ENCODE measurements at places on chromosomes 5 and 9. TPM values are rescaled to one million over a fixed set of nuclear protein-coding genes. Genes with fewer than 3 reads are reported as not detected.
A peak's percentile ranks its signal among the peaks of the same experiment; 100 is the strongest.

DNA sequence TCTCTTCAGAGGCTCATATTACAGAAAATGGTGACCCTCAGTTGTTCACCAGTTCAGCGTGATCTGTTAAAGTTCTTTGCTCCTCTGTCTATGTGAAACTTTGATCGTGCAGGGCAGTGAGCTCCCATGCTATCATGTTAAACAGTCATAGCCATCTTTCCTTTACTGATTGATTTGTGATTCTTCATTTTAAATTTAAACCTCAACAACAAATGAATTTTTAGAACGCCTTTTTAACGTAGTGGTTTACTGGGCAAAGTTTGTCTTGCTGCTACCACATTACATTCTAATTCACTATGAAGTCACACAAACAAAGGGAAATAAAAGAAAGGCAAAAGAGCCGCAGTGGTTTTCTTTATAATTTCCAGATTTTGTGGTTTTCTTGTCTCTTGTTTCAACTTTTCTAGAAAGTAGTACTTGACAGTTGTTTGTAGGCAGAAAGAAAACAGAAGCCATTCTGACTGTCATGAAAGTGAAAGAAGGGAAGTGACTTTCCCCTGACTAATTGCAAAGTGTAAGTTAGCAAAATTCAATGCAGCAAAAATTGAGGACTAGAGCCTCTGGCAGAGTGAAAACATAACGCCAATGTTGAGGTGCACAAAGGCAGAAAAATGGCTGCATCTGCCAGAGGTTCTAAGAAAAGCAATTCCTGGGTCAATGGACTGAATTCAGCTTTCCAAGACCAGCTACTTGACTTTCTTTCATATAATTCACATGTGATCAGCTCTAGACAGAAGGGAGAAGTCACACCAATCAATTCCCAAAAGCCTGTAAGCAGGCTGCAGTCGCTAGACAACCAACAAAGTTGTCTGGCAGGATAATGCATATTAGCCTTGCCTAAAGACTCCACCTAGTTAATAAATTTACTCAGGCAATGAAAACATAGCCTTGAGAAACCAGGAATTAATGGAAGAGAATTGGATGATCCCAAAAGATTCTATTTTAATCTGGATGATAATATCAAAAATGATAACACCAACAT, 7.1 kb upstream of the IFNA6 start:
- no peaks in the 10 kb centered on the region for H3K4me1 ChIP-seq
- no peak overlapping the region for H3K4me3 ChIP-seq
- no peaks in the 10 kb centered on the region for H3K36me3 ChIP-seq
- no peak for DNase-seq
- H3K27me3 ChIP-seq, result no peaks in the 10 kb centered on the region
- H3K27ac ChIP-seq, result no peak overlapping the region

GRCh38 chr5:96562614-96563013, 99.6 kb upstream of the CAST start:
- no peak for DNase-seq
- no peaks in the 10 kb centered on the region for H3K27me3 ChIP-seq
- H3K4me3 ChIP-seq, result no peak overlapping the region
- H3K4me1 ChIP-seq, result peaks cover 4% of the 10 kb centered on the region
- H3K36me3 ChIP-seq, result no peaks in the 10 kb centered on the region

- DNase-seq, result no peak
- H3K27me3 ChIP-seq, result no peaks in the 10 kb centered on the region
- no peak overlapping the region for H3K4me3 ChIP-seq
- no peaks in the 10 kb centered on the region for H3K36me3 ChIP-seq
- peaks cover 10% of the 10 kb centered on the region for H3K4me1 ChIP-seq
- H3K27ac ChIP-seq, result no peak overlapping the region
These were observed 28.2 kb upstream of the SMAD5 start for GRCh38 chr5:136104306-136104965.

GRCh38 chr9:133874060-133874657, 118.0 kb downstream of the VAV2 start:
- H3K4me3 ChIP-seq, result no peak overlapping the region
- H3K36me3 ChIP-seq, result no peaks in the 10 kb centered on the region
- H3K27ac ChIP-seq, result peak overlapping the region; percentile 24
- no peaks in the 10 kb centered on the region for H3K27me3 ChIP-seq

GRCh38 chr5:32771037-32771436, 59.9 kb downstream of the NPR3 start:
- DNase-seq, result no peak
- no peaks in the 10 kb centered on the region for H3K27me3 ChIP-seq
- H3K4me1 ChIP-seq, result peaks cover 7% of the 10 kb centered on the region
- H3K27ac ChIP-seq, result no peak overlapping the region

DNA sequence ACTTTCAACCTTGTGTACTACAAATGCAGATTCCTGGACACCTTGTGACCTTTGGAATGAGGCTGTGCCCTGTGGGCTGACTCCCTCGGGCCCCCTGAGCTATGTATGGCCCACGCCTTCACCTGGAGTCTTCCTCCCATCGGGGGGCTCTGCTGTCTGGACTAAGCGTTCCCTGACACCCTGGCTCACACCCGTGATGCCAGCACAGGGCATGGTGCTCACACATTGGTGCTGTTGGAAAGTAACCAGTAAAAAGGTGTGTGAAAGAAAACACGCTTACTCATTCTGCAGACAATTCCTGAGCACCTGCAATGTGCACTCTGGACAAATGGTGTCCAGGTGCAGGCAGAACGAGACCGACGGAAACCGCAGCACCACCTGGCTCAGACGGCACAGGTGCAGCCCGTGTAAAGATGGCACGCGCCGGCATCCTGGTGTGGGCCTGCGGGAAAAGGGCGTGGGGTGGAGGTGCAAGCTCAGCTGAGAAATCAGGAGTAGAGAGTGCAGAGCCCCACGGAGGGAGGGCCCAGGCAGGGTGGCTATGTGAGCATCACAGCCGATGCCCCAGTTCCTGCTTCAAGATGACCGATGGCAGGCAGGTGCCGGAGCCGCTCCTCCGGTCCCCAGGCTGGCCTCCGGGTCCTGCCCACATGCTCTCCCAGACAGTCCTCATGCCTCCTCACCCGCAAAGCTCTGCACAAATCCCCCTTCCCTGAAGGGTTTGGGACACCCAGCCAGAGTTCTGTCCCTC, 11.0 kb downstream of the LPCAT1 start:
- no peaks in the 10 kb centered on the region for H3K27me3 ChIP-seq

DNA sequence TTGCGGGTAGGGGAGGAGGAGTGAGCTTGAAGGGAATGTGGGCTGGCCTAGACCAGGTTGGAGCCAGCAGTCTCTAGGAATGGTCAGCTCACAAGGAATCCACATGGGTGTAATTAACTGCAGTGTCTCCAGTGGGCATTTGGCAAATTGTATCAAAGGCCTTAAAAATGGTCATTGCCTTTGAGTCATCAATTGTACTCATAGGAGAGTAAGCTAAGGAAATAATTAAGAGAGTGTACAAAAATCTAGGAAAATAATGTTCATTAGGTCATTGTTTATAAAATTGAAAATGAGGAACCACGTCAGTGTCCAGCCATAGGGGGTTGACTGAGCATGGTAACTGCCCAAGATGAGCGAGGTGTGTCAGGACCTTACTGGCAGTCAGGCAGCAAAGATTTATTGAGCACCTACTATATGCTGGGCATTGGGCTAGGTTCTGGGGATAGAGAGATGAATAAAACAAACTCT, 29.8 kb upstream of the RPL26L1 start:
- H3K36me3 ChIP-seq, result peaks cover 30% of the 10 kb centered on the region
- H3K27ac ChIP-seq, result no peak overlapping the region
- H3K4me3 ChIP-seq, result no peak overlapping the region
- H3K27me3 ChIP-seq, result no peaks in the 10 kb centered on the region
- DNase-seq, result no peak
- peaks cover 36% of the 10 kb centered on the region for H3K4me1 ChIP-seq

DNA sequence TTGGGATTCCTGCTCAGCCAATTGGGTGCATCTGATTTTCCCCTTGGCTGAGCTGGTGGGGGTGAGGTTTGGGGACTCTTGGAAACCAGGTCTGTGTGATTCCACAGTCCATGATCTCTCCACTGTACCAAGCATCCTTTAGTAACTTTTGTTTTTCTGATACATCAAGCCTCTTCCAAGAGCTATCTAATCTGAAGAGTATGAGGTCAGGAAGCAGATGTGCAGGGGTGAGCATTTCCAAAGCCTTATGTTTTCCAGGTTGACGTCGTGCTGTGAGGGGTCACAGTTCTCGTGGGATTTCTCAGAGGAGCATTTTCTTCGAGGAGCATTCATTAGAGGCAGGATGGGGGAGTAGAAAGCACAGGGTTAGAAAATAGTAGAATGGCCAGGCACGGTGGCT, 95.3 kb downstream of the KLF4 start:
- no peak for DNase-seq
- no peak overlapping the region for H3K27ac ChIP-seq
- H3K27me3 ChIP-seq, result no peaks in the 10 kb centered on the region
- H3K4me3 ChIP-seq, result no peak overlapping the region
- peaks cover 13% of the 10 kb centered on the region for H3K4me1 ChIP-seq

DNA sequence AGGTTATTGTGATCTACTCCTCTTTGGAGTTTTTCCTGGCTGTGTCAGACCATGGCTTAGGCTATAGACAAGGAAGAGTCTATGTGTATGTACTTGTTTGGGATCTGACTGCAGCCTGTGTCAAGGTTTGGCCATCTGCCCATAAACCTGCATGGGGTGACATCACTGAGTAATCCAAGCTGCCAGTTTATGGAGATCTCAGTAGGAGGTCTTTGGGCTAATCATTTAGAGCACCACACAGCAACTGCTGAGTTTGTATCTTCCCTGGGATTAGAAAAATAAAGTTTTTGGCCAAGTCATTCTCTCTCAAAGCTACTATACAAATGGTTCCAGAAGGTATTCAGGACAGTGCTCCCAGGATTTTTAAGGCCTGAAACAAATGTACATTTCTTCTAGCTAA, 65.5 kb upstream of the HSPB3 start:
- no peak overlapping the region for H3K4me3 ChIP-seq
- no peaks in the 10 kb centered on the region for H3K36me3 ChIP-seq
- H3K4me1 ChIP-seq, result no peaks in the 10 kb centered on the region
- no peak for DNase-seq

- H3K36me3 ChIP-seq, result no peaks in the 10 kb centered on the region
- DNase-seq, result no peak
- no peaks in the 10 kb centered on the region for H3K27me3 ChIP-seq
- H3K4me1 ChIP-seq, result no peaks in the 10 kb centered on the region
- no peak overlapping the region for H3K27ac ChIP-seq
- no peak overlapping the region for H3K4me3 ChIP-seq
These were observed 29.1 kb upstream of the GRIA1 start for GRCh38 chr5:153461341-153461740.

DNA sequence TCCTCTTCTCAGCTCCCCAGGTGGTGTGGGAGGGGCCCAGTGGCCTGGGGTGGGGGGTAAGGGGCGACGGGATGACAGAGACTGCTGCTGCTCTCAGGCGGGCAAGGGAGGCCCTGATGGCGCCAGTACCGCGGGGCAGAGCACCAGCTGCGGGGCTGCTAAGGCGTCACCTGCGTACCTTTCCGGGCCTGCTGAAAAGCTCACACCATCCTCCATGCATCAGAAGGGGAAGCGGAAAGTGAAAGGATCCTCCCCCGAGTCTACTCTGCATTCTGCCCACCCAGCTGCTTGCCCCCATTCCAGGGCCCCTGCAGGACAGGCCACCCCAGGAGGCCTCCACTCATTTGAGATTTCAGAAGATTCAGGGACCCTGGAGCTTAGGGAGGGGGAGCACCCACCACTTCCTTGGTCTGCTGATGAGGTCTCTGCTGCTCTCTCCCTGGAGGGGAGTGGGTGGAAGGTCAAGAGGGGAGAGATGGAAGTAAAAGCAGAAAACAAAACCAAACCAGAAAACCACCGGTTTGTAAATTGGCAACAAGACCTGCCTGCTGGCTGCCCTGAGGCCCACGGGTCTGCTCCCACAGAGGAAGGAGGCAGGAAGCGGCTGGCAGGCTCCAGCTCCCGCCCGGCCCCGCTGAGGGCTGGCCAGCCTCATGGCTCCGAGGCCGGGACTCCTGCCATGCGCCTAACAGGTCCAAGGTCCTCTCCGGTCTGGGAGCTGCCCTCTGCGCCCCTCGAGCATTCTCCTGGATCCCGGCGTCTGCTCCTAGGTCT, 33.6 kb downstream of the PRRT1B start:
- H3K4me3 ChIP-seq, result no peak overlapping the region
- no peaks in the 10 kb centered on the region for H3K4me1 ChIP-seq
- peaks cover 82% of the 10 kb centered on the region for H3K36me3 ChIP-seq
- DNase-seq, result no peak

DNA sequence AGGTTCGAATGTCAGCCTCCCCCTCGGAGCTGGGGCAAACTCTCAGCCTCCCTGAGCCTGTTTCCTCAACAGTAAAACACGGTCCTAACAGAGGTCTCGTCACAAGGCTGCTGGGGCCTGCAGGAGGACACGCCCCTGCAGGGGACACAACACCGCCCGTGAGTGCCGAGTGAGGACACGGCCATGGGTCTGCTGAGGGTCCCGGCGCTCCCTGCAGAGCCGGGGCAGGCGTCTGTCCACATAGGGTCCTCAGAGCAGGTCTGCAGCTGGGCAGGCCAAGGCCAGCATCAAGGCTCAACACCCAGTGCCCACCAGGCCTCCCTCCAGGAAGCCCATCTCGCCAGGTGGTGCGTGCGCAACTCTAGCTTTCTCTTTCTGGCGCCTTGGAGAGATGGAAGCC, 125.2 kb downstream of the VAV2 start:
- no peak for DNase-seq
- no peaks in the 10 kb centered on the region for H3K36me3 ChIP-seq
- H3K27me3 ChIP-seq, result no peaks in the 10 kb centered on the region

TXNDC8 gene
- total RNA-seq, result not detected

GPR21 gene
- total RNA-seq, result 3.3 TPM

FIBCD1 gene
- total RNA-seq, result 2.7 TPM

MOB3B gene
- total RNA-seq, result 17.8 TPM

CCDC180 gene
- 4.0 TPM for total RNA-seq

SLC36A3 gene
- not detected for total RNA-seq

IL3 gene
- total RNA-seq, result not detected

BARX1 gene
- not detected for total RNA-seq

CER1 gene
- not detected for total RNA-seq

AQP3 gene
- 352 TPM for total RNA-seq

GDNF gene
- total RNA-seq, result 0.23 TPM

All from upper lobe of right lung (tissue), 1 donor.